Trophoblast cell (in vitro differentiated cells and primary cell): ENCODE measurements at places on chromosomes 3 and 15.

- no peaks in the 10 kb centered on the region for H3K27me3 ChIP-seq
- no peak for DNase-seq
- H3K4me1 ChIP-seq: peaks cover 10% of the 10 kb centered on the region
- no peak overlapping the region for H3K4me3 ChIP-seq
- no peak overlapping the region for H3K27ac ChIP-seq
- H3K36me3 ChIP-seq: no peaks in the 10 kb centered on the region
Observed at GRCh38 chr3:133490468-133491351, 82.8 kb upstream of the CDV3 start.

- no peak for DNase-seq
- no peak overlapping the region for H3K4me3 ChIP-seq
- no peaks in the 10 kb centered on the region for H3K4me1 ChIP-seq
- no peaks in the 10 kb centered on the region for H3K36me3 ChIP-seq
- no peak overlapping the region for H3K27ac ChIP-seq
Observed at GRCh38 chr3:112763258-112763657, 83.4 kb downstream of the CD200R1L start.

GRCh38 chr15:49507261-49507660 lies 84.2 kb downstream of the FGF7 start:
- no peaks in the 10 kb centered on the region for H3K36me3 ChIP-seq
- no peak overlapping the region for H3K27ac ChIP-seq
- H3K4me3 ChIP-seq: no peak overlapping the region
- DNase-seq: no peak
- H3K4me1 ChIP-seq: no peaks in the 10 kb centered on the region
- H3K27me3 ChIP-seq: no peaks in the 10 kb centered on the region

- no peaks in the 10 kb centered on the region for H3K27me3 ChIP-seq
- no peak overlapping the region for H3K27ac ChIP-seq
- H3K4me3 ChIP-seq: no peak overlapping the region
Observed at GRCh38 chr3:116164039-116164438, 281.2 kb downstream of the LSAMP start.

DNA sequence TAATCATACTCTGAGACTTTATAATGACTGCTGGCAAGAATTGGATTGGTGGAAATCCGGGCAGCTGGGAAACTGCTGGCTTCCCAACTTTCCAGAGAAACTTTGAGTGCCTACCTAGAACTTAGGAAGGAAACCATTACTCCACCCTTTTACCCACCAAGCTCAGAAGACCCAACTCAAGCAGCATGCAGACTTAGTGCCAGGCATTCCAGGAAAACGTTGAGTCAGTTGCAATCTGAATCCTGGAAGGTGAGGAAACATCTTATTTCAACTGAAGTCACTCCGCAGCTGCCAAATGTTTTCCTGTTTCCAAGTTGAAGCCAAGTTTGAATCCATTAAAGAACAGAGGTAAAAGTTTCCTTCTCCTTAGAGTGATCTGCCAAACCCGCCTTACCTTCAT lies 126.5 kb downstream of the ZNF385D start:
- H3K4me3 ChIP-seq: no peak overlapping the region
- H3K36me3 ChIP-seq: no peaks in the 10 kb centered on the region
- H3K27me3 ChIP-seq: no peaks in the 10 kb centered on the region
- H3K4me1 ChIP-seq: peaks cover 2% of the 10 kb centered on the region
- no peak for DNase-seq

DNA sequence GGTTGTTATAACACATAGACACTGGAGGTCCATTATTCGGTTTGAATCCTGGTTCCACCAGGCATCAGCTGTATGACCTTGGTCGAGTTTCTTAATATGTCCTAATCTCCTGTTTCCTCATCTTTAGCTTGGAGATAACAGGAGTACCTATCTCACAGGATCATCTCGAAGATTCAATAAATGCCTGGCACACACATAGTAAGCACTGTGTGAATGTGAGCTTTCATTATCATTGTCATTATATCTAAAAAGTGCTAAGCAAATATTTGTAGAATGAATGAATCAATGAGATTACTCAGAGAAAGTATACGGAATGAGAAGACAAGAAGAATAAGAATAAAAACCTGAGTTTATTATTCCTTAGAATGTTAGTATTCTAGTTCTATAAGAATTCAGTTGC lies 227.4 kb upstream of the CFAP20DC start:
- no peaks in the 10 kb centered on the region for H3K27me3 ChIP-seq
- no peak overlapping the region for H3K27ac ChIP-seq
- no peak overlapping the region for H3K4me3 ChIP-seq
- no peaks in the 10 kb centered on the region for H3K4me1 ChIP-seq
- no peak for DNase-seq

GRCh38 chr3:169857811-169858210 lies 11.9 kb downstream of the LRRC31 start:
- no peak for DNase-seq
- no peak overlapping the region for H3K4me3 ChIP-seq
- no peak overlapping the region for H3K27ac ChIP-seq

DNA sequence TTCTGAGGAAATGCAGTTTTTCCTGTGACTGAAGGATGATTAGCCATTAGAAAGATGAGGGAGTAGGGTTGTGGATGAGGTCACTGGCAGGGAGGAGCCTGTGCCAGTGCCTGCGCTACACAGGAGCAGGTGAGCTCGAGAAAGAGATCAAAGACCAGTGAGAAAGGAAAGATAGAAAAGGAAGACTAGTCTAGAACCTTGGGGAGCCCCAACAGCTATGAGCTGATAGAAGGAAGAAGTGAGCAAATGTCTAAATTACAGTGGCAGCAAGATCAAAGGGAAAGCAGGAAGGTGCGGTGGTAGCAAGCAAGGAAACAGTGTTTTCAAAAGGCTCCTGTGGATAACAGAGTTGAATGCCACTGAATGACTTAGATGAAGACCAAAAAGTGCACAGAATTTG lies 39.6 kb downstream of the LNP1 start:
- H3K27ac ChIP-seq: no peak overlapping the region
- H3K4me3 ChIP-seq: no peak overlapping the region
- no peaks in the 10 kb centered on the region for H3K4me1 ChIP-seq
- no peak for DNase-seq

DNA sequence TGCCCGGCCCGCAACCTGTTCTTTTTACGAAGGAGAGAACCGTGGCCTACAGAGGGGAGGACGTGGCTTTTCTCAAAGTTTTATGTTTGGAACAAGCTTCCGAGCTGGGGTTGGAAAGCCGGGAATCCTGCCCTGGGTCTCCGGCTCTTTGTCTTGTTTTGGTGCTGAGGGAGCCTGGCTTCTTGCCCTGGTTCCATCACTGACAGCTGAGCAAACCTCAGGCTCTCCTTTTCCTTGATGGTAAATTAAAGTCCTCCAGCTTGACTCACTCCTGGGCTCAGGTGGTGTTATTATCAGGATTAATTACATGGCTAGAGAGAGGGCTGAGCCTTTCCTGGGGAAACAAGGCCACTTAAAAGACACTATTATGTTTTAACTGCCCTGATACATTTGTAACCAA lies 289.5 kb upstream of the RGMA start:
- no peaks in the 10 kb centered on the region for H3K27me3 ChIP-seq
- H3K36me3 ChIP-seq: no peaks in the 10 kb centered on the region
- H3K27ac ChIP-seq: no peak overlapping the region
- no peak for DNase-seq
- no peak overlapping the region for H3K4me3 ChIP-seq

GRCh38 chr3:108158251-108158650 lies 64.0 kb downstream of the IFT57 start:
- no peak overlapping the region for H3K4me3 ChIP-seq
- no peaks in the 10 kb centered on the region for H3K27me3 ChIP-seq
- DNase-seq: no peak
- H3K36me3 ChIP-seq: peaks cover 2% of the 10 kb centered on the region
- no peak overlapping the region for H3K27ac ChIP-seq

- no peaks in the 10 kb centered on the region for H3K27me3 ChIP-seq
- peaks cover 16% of the 10 kb centered on the region for H3K4me1 ChIP-seq
- no peak overlapping the region for H3K4me3 ChIP-seq
Observed at GRCh38 chr3:4845882-4846281, 133.4 kb upstream of the BHLHE40 start.
